ENCODE measurements at places on chromosomes 3 and 15.

DNA sequence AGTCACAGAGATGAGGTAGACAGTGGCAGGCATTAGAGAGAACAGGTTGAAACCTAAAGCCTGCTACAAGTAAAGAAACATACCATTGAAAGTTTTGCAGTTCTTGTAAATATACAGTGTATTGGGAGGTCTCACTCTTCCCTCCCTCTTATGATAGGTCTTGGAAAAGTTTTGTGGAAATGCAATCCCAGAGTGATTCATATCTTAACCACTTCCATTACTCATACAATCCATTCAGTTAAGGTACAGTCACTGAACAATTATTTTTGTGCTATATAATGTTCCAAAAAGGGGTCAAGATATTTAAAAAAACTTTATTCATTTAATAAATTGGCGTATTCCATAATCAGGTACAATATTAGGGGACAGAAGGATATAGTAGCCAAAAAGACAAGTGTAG lies 737.7 kb upstream of the ALCAM start:
- DNase-seq, result no peak

GRCh38 chr15:92273723-92274122 lies 120.0 kb upstream of the ST8SIA2 start:
- no peak for DNase-seq

GRCh38 chr15:77402740-77403379 lies 17.0 kb downstream of the PEAK1 start:
- no peak for DNase-seq

DNA sequence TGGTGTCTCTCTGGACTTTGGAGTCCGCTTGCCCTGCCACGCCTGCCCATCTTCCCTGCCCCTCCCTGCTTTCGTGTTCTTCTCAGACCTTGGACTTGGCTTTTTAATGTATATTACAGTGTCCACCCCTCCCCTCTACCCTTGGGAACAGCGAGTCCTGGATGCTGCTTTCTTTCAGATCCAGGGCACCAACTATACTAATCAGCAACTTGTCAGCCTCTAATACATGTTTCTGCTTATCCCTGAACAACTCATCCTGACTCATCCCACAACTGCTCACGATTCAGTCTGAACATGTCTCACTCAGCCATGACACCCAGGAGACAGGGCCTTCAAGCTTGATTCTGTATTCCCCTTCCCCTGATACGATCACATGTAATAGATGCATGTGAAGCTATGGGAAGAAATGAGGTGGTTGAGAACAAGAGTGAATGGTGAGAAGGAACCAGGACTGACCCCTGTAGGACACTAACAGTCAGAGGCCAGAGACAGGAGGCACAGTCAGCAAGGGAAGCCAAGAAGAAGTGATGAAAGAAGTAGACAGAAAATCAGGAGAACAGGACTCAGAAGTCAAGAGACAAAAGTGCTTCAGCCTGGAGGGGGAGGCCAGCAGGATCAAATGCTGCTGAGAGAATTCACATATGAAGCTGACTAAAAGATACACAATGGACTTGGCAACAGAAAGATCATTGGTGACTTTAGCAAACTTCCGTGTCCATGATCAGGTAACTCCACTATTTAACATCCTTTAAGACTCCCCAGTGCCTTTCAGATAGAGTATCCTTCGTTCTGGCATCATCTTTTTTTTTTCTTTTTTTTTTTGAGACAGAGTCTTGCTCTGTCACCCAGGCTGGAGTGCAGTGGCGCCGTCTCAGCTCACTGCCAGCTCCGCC lies 35.4 kb downstream of the BCL2L10 start:
- no peak for DNase-seq

DNA sequence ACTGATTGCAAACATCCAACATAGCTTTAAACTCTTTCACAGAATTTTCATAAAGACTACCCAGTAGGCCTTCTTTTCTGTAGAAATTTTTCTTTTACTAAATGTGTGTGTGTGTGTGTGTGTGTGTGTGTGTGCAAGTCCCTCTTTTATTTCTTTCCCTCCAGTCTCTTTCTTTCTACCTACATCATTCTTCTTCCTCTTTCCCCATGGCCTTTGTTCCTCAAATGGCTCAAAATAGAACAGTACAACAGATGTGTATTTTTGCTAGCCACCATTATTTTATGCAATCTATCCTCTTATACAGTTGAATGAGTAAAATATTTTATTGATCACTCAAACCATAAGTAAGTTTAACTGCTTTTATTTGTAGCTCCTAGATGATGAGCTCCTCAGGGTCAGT lies 76.4 kb downstream of the USF3 start:
- no peak for DNase-seq

GRCh38 chr3:48180531-48181253 lies 7.5 kb downstream of the CDC25A start:
- DNase-seq, result no peak

GRCh38 chr3:52539010-52539653 lies 2.7 kb downstream of the UQCC5 start:
- DNase-seq, result no peak

- DNase-seq, result no peak
Observed at GRCh38 chr3:87398168-87398801, 121.9 kb upstream of the POU1F1 start.

GRCh38 chr3:65713016-65713415 lies 325.7 kb downstream of the MAGI1 start:
- DNase-seq, result no peak

DNA sequence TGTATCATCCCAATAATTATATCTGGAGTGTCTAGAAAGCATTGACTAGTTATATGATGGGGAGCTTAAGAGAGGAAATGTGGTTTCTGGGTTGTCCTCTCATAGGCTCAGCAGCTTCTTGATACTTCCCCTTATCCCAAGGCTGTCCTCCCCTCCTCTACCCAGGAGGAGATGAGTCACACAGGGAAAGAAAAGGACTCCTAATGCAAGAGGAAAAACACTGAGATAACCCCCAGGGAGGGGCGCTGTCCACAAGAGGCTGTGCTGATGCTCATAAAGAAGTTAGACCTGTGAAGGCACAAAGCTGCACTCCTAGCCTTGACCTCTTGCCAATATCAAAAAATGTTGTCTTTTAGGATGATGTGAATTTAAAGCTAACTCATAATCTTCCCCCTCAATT lies 28.8 kb upstream of the GYG1 start:
- no peak for DNase-seq

DNA sequence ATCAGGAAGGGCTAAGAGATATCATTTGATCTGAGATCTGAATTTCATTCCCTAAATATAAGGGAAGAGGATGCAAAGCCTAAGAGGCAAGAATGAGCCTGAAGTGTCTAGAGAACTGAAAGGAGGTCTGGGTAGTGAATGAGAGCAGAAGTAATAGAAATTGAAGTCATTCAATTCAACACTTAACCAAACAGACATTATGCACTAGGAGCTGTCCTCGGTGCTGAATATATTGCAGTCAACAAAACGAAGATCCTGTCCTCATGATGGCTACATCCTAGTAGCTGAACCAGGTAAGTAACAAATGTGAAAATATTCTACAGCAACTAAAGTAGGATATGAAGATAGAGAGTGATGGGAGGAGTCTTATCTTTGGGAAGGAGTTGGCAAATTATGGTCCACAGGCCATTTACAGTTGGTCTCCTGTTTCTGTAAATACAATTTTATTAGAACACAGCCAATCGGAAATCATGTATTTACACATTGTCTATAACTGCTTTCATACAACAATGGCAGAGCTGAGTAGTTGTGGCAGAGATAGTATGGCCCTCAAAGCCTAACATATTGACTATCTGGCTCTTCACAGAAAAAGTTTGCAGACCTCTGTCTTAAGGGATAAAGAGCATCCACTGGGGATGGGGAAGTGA lies 192.9 kb upstream of the CADPS start:
- peak; percentile 69 for DNase-seq

DNA sequence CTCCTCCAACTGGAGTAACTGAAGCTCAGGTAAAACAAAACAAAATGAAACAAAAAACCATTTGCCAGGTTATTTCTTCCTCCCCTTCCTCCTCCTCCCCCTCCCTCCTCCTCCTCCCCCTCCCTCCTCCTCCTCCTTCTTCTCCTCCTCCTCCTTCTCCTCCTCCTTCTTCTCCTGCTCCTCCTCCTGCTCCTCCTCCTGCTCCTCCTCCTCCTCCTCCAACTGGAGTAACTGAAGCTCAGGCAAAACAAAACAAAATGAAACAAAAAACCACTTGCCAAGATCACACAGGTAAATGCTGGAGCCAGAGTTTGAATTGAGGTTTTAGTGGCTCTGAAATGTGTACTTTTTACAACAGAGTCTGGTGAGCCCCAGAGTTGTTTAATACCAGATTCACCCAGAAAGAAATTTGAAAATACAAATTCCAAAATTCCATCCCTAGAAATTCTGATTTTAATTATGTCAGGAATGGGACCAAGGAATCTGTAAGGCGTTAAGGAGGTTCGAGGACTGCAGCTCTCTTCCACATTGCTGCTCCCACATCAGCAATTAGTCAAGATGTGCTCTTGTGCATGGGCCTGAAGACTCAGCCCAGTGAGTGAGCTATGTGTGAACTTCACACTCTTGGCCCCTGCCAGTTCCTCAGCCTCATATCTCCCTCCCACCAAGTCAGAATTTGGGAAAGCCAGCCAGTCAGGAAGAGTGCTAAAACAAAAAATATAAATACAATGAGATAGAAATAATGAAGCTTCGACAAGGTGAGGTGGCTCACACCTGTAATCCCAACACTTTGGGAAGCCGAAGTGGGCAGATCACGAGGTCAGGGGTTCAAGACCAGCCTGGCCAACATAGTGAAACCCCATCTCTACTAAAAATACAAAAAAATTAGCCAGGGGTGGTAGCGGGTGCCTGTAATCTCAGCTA lies 31.6 kb upstream of the ZNF770 start:
- DNase-seq, result peak; percentile 12

DNA sequence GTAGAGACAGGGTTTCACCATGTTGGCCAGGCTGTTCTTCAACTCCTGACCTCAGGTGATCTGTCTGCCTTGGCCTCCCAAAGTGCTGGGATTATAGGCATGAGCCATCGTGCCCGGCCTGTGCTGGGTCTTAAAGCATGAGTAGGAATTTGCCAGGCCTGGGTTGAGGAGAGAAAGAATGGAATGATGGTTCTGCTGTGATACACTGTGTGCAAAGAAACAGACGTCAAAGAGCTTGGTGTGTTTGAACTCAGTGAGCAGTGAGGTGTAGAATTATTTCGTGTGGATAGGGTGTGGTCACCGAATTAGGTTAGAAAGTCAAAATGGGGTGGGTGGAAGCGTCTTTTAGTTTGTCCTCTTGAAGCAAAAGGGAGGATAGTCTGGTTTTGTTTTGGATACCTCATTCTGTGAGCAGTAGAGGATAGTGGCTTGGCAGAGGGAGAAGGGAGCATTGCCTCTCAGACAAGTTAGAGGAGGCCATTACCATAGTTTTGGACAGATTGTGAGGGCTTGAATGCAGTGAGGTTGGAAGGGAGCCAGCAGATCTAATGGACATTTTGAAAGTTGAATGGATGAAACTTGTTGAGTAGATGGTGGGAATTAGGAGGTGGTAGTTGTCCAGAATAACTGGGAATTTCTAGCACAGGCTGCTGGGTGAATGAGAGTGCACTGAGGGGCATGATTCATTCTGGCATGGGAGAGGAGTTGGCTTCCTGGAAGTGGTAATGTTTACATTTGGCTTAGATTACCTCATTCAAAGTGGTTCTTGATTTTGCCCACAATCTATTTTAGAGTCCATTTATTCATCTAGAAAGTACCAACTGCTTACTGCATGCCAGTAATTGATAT lies 27.2 kb downstream of the AKAP13 start:
- no peak for DNase-seq

GRCh38 chr3:95750097-95750496 lies 1064.3 kb upstream of the EPHA6 start:
- DNase-seq, result no peak

DNA sequence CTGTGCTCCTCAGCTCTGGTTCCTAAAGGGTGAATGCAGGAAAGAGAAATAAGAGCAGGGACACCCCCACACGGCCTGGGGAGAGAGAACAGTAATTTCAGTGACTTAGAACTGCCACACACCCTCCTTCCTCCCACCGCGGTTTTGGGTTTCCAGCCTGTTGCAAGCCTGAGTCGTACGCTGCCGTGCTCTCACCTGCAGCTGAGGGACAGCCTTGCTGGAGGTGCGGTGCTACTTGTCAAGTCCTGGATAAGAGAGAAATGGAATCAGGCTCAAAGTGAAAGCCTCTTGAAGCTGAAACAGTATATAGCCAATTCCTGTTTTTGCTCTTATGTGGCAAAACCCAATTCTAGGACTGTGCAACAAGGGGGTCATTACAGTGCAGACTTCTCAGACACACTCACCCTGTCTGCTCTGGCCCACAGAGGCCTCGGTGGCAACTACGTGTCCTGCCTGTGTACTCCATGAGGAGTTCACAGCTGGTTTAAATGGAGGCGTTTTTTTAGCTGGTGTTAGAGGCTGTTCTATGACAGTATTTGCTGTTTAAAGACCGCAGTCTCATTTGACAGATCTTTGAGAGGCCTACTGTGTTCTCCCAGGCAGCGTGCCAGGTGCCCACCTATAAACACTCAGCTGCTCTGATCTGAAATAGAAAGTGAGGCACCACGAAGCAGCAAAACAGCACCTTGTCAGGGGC lies 42.9 kb downstream of the TBC1D2B start:
- DNase-seq, result no peak

- DNase-seq, result peak; percentile 76
Observed at GRCh38 chr3:43659250-43659880, 31.4 kb upstream of the ABHD5 start.

DNA sequence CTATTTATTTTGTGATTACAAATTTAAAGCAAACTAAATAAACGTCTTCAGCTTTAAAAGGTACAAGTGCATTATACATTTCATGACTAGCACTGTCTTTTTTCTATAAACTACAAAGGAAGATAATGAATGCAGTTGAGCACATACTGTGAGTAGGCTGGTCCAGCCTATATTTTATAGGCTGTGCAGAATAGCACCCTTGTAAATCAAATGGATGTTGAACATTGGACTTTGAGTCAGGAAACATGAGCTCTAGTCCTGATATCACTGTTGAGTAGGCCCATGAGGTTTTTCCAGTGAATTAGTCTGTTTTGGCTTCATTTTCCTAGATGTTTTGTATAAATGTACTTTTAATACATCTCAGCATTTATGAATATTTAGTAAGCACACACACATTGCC lies 447.3 kb upstream of the KCNMB2 start:
- DNase-seq, result no peak

GRCh38 chr3:148036331-148036876 lies 627.2 kb downstream of the ZIC1 start:
- DNase-seq, result no peak

- DNase-seq, result no peak
Observed at GRCh38 chr15:25596644-25597562, 158.1 kb upstream of the UBE3A start.

DNA sequence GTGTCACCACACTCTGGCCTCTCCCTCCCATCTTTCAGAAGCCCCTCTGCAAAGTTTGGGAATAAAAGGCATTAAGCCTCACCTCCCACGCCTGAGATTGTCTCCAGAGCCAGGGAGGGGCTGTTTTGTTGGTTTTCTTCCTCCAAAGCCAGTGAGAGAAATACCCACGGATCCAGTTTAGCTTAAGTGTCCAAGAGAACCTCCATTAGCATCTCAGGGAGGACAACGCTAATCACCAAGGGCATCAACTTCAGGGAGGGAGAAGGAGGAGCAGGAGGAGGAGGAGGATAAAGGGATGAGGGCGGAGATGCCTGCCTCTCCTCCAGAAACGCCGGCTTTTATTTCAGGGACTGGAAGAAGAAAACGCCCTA lies 101.6 kb downstream of the SRGAP3 start:
- DNase-seq, result no peak
